ENCODE measurements at places on chromosomes 2 and 18.

DNA sequence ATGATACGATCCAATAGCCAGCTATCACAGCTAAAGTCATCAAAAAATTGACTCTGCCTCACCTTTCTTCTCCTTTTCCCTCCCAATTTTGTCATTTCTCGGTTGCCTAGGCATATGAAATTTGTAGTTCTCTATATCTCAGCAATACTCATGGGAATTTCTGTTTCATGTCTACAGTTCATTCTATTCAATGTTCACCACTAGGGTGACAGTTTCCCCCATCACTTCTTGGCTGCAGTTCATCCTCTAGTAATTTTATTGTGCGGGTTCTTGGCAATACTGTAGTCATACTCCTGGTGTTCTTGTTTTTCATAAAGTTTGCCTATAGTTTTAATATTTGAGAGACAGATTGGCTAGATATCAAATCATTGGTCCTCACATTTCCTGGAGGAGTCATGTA is 872.2 kb upstream of the ID2 start:
- DNase-seq = no peak

DNA sequence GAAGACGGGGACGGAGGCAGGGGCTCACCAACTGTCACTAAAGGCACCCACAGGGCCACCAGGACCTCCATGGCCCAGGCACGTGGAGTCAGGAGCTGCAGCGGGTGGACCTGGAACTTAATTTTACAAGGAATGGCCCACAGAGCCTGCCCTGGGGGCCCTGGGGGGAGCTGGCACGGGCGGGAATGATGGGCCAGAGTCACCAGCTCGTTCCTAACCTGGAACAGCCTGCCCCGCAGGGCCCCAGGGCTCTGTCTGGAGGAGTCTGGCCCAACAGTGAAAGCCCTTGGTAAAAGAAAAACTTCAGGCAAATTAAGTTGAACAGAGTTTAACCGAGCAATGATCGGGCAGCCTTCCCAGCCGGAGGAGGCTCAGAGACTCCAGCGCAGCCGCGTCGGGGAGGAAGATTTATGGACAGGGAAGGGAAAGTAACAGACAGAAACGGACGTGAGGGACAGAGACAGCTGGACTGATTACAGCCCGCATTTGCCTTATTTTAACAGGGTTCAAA is 118.4 kb upstream of the TMEM18 start:
- no peak for DNase-seq

- DNase-seq = no peak
Observed at GRCh38 chr2:26887151-26887550, 39.2 kb downstream of the DPYSL5 start.

GRCh38 chr18:3411854-3412268 is 38.1 kb upstream of the TGIF1 start:
- DNase-seq = no peak

DNA sequence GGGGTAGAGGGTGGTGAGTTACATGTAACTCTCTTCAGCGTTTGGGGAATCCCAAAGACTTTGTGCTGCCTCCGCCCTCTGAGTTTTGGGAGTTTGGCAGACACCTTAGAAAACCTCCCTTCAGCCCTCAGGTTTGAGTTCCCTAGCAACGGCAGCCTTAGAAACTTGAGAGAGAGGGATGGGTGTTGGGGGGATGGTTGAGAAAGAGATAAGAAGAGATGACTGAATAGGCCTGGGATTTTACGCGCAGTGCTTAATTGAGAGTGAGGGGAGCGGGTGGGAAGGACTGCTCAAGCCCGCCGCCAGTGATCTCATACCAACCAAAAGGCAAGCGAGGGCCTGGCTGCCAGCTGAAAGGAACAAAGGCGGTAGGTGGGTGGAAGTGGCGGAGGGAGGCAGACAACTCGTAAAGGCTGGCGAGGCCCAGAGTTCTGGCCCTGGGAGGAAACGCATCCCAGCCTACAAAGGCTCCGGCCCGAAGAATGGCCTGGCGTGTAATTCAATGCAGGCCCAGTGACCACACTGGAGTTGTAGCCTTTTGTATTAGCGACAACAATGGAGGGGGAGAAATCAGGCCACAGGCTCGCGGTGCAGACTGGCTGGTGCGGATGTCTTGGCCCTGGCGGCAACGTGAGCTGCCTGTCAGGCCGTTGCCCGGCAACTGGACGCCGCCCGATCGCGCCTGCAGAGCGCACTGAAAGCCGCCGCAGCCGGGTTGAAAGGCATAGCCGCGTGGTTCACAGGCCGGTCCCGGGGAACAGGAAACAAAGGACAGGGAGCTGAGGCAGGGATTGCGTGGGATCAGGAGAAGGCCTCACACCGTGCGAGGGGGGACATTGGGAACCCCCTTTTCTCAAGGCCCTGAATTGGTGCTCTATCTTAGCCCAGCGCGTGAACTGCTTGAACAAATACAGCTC is 39.9 kb upstream of the DARS1 start:
- DNase-seq = no peak

DNA sequence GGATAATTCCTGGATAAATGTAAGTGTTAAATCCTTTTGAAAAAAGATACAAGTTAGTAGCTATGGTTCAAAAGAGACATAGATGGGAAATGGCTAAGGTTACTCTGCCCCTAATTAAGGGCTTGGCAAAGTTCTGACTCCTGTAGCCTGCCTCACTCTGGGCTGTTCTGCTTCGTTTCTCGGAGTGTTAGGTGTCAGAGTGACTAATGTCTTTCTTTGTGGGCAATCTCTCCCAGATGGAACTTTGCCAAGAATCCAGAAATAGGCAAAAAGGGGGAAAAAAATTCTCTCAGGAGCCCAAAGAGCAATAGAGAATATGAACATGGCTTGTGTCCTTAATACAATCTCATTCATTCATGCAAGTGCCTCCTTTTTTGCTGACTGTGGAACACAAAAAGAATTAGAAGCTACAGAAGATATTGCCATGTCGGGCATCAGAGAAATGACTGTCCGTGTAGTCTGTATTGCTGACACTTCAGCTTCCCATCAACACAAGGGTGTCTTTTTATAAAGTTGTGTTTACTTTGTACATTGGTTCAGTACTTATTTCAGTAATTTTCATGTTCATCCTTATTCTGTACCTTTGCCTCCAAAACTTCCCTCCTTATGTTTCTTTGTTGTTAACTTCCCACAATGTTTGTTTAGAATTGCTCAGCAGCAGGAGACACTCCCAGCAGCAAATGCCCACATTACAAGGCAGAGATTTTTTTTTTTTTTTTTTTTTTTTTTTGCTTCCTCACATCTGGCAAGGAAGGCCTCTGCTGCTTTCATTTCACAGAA is 134.0 kb downstream of the FTCDNL1 start:
- no peak for DNase-seq

GRCh38 chr2:13986119-13986720 is 646.3 kb upstream of the LRATD1 start:
- no peak for DNase-seq

DNA sequence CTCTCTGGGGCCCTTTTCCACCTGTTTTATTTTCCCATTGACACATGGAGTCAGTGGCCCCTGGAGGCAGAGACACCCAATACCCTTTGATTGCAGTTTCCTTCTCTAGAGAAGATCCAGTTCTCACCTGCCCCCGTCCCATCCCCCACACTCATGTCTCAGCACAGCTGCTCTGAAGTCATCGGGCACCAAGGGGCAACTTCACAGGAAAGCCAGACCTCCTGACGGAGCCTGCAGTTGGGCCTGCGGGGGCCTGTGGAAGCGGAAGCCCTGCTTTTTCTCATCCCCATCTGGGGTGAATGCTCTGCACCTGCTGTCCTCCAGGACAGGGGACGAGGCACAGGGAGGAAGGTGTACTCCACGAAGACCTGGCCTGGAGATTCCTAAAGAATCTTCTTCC is 308.3 kb upstream of the EPAS1 start:
- no peak for DNase-seq

DNA sequence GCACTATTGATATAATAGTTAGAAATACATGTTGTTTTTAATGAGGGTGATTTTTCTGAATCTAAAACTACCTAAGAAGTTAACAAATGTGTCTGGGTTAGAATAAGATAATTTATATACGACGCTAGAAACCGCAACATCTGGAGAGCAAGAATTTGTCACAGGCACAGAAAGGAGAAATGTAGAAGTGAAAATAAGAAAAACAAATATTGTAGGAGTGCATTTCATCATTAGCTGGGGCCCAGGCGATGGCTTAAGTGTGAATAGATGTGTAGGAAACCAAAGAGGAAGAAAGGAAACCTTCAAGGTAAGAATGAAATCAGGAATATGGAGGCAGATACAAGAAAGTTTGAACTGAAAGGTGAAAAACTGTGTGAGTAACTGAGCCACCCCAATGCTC is 90.3 kb downstream of the LRP2 start:
- DNase-seq = no peak

DNA sequence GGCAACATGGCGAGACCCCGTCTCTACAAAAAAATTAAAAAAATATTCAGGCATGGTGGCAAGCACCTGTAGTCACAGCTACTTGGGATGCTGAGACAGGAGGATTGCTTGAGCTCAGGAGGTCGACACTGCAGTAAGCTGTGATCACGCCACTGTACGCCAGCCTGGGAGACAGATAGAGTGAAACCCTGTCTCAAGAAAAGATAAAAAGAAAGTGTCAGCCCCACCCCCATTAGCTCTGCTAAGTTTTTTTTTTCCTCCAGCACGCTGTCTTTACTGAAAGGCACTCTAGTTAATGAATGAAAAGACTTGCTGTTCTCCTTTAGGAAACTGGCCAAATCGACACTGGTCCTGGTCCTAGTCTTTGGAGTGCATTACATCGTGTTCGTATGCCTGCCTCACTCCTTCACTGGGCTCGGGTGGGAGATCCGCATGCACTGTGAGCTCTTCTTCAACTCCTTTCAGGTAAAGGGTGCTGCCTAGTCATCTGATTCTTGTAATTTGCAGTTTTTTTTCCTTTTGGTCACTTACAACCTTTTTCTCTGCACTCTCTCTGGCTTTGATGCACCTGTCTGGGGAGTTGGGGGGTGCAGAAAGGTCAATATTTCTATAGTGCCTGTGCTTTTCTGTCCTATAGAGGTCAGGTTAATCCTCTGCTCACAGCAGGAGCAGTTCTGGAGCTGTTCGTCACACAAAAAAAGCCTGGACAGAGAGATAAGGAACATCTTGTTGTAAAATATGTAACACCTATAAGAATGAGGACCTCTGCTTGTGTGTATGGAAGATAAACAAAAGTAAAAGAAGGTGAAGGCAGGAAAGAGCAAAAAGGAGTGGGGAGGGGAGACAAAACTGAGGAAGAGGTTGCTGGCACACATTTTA is 82.3 kb downstream of the PTH2R start:
- DNase-seq = no peak

DNA sequence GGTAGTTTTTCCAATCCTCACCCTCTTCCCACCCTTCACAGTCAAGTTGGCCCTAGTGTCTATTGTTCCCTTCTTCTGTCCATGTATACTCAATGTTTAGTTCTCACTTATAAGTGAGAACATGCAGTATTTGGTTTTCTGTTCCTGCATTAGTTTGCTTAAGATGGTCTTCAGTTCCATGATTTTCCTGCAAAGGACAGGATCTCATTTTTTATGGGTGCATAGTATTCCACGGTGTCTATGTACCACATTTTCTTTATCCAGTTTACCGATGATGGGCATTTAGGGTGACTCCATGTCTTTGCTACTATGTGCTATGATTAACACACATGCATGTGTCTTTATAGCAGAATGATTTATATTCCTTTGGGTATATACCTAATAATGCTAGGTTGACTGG is 104.4 kb downstream of the STRN start:
- DNase-seq = no peak

DNA sequence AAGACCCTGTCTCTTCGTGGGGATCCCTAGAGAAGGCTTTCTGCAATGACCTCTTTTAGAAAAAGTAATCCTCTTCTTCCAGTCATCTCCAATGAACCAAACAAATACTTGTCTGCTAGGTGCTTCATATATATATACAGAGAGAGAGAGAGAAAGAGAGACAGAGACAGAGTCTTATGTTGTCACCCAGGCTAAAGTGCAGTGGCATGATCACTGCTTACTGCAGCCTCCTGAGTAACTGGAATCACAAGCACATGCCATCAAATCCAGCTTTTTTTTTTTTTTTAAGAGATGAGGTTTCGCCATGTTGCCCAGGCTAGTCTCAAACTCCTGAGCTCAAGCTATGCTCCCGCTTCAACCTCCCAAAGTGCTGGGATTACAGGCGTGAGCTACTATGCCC is 18.6 kb upstream of the PKDCC start:
- no peak for DNase-seq

- DNase-seq = no peak
Observed at GRCh38 chr2:73823416-73823815, 5.3 kb upstream of the STAMBP start.

GRCh38 chr18:1103537-1103936 is 198.9 kb downstream of the ADCYAP1 start:
- DNase-seq = no peak

GRCh38 chr2:27509326-27509725 is 12.7 kb downstream of the GCKR start:
- no peak for DNase-seq

DNA sequence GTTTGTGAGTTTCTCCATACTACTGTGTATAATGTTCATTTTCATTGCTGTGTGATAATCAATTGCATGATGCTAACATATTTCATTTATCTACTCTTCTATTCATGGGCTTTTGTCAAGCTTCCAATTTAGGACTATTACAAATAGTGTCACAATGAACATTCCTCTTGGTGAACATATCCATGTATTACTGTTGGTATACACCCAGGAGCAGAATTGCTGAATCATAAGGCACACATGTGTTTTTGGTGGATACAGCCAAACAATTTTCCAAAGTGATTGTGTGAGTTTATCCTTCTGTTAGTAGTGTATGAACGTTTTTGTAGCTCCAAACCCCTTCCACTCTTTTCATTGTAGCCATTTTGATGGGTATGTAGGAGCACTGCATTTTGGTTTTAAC is 101.6 kb upstream of the COPS8 start:
- no peak for DNase-seq

DNA sequence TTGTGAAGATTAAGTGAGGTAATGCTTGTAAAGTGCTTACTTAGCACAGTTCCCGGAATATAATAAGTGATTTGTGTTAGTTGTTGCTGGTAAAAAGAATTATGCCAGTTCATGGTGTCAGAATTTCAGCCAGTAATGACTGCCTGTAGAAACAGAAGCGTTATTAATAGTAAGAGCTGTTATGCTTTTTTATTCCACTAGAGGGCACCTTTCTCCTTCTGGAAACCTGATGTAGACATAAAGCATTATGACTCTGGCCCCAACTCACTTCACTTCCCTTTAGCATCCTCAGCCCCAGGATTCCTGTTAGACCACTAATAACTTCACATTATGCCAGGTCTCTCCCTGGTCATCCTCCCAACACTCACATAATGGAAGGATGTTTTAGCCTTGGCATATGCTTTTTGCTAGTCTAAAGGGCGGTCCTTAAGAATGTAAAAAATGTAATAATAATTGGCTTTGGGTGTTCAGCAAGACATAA is 34.9 kb downstream of the C18orf54 start:
- DNase-seq = no peak
